ENCODE measurements at places on chromosomes 1 and 21.

- no peak for DNase-seq
These were observed at the start of gene CNIH3 for GRCh38 chr1:224615861-224616755. TSS of gene CNIH3 (plus strand) at chr1:224616317. CDS start at chr1:224617175, 858 bp downstream.

GRCh38 chr1:248627971-248628844 lies 6.7 kb downstream of the OR2T11 start:
- DNase-seq, result no peak

GRCh38 chr1:245156041-245156735 lies 1.4 kb downstream of the KIF26B start:
- DNase-seq, result peak; percentile 83

GRCh38 chr1:226212545-226212944 lies 10.9 kb upstream of the MIXL1 start:
- no peak for DNase-seq

GRCh38 chr1:24382165-24382577 lies 31.4 kb downstream of the STPG1 start:
- no peak for DNase-seq

DNA sequence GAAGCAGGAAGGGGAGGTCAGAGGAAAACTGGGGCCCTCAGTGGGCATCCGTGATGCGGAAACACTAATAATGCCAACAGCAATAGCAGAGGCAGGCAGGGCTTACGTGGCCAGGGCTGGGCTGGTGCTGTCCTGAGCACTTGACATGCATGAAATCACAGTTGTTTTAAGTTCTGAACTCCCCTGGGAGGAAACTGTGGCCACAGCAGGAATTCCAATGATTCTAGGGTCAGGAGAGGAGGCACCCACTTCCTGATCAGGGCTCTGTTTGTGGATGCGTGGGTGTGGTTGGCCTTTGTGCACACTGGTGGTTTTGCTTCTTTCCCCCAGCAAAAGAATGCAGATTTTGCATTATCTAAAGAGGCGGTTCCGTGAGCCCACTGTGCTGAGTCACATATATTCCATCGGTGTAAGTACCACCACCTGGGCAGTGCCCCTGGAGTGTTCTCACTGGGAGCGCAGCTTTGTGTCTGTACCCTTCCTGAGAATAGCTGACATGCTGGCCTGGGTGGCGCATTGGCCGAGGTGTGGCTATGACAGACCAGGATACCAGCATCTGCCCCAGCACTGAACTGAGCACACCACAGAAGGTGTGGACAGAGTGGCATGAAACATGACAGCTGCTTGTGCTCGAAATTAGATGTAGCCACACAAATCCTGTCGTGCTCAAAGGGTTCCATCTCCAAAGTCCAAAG lies 71.0 kb downstream of the PDE9A start:
- DNase-seq, result peak; percentile 42

- DNase-seq, result no peak
These were observed 18.7 kb downstream of the LRRC3 start for GRCh38 chr21:44473915-44474555.

DNA sequence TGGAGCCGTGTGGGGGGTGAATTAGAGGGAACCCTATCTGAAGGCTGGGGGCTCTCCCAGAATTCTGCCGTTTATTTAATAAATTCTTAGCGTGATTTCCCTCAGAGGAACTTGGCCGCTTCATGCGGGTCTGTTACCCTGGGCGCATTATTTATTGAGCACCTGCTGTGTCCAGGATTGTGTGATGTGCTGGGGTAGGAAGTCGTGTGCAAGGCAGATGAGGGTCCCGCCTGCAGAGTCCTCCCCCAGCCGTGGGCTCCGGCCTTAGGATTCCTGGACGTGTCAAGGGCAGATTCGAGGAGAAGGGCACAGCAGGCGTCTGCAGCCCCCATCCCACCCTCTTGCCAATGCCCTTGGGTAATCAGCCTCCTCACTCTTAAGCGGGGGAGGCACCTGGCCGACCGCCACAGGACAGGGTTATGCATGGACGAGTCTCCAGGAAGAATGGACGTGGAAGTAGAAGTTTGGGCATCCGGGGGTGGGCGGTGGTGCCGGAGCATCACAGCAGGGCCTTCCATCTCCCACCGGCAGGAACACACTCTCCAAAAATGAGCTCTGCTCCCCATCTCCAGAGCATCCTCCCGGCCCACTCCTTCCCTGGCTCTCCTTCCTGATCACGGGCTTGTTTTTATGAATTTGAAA lies 233.3 kb upstream of the C1orf174 start:
- no peak for DNase-seq

- no peak for DNase-seq
These were observed 3.7 kb downstream of the LEFTY2 start for GRCh38 chr1:225937048-225937968.

DNA sequence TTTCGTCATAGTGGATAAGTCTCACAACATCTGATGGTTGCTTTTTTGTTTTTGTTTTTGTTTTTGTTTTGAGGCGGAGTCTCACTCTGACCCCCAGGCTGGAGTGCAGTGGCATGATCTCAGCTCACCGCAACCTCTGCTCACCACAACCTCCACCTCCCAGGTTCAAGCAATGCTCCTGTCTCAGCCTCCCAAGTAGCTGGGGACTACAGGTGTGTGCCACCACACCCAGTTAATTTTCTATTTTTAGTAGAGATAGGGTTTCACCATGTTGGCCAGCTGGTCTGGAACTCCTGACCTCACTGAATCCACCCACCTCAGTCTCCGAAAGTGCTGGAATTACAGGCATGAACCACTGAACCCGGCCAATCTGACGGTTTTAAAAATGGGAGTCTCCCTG lies 109.2 kb downstream of the RERE start:
- no peak for DNase-seq

DNA sequence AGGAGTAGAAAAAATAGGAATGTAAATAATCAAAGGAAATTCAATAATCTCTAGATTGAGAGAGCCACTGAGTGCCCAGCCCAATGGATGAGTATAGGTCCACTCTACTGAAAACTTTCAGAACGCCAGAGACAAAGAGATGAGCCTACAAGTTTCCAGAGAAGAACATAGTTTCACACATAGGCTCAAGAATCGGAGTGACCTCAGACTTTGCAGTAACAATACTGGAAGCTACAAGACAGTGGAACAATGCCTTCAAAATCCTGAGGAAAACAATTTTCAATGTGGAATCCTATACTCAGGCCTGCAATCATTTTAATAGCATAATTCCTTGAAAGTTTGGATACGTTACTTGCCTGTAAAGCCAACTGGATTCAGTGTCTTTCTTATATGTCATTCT lies 11.0 kb downstream of the GJA4 start:
- no peak for DNase-seq

- no peak for DNase-seq
These were observed 46.9 kb downstream of the ARHGEF10L start for GRCh38 chr1:17586172-17586964.

Measured in stimulated activated naive B cell treated with anti-CD40 and anti-IgM and Interleukin-4, amounts not matched to agents 10 μg/mL and 1 μg/mL and 100 μg/mL, for 72 hours (primary cell).